ENCODE measurements at places on chromosomes 3 and 15.

- DNase-seq = no peak
Measured at GRCh38 chr3:143226678-143227291, 107.2 kb downstream of the CHST2 start.

- no peak for DNase-seq
Measured at GRCh38 chr15:57743424-57743823, 36.9 kb downstream of the POLR2M start.

DNA sequence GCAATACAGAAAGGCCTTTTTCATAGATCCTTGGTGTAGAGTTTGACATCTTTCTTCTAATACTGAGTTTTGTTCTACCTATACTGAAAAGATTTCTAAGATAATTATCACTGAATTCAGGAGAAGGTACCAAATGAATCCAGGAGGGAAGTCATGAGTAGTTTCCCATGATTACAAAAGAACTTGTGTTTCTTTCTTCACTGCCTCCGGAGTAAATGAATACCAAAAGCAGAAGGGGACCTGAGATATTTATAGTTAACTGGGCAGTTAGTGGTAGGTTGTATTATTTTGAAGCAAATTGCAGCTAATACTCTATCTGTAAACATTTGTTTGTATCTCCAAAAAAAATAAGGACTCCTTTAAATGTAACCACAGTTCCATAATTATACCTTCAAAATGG is 175.4 kb downstream of the SUCNR1 start:
- DNase-seq = no peak

DNA sequence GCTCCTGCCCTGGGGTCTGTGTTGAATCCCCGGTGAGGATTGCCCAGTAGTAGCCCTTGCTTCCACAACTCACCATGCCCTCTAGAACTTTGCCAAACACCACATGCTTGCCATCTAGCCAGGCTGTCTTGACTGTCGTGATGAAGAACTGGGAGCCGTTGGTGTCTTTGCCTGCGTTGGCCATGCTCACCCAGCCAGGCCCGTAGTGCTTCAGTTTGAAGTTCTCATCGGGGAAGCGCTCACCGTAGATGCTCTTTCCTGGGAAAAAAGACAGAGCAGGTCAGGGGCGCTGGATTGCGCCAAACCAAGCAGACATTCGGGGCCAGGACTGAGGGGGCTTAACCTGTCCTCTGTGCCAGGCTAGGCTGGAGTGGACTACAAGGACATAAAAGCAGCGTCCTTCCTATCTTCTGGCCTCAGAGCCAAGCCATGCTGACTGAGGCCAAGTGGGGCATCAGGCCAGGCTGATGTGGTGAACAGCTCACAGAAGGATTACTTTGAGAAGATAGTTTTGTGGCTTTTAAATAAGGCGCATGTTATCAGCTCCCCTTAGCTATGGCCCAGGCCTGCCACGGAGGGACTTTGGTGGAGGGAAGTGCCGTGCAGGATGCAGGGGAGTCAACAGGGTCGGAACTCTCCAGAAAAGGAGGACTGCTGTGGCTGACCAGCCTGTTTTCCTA is 5.3 kb downstream of the SNX22 start:
- DNase-seq = no peak

DNA sequence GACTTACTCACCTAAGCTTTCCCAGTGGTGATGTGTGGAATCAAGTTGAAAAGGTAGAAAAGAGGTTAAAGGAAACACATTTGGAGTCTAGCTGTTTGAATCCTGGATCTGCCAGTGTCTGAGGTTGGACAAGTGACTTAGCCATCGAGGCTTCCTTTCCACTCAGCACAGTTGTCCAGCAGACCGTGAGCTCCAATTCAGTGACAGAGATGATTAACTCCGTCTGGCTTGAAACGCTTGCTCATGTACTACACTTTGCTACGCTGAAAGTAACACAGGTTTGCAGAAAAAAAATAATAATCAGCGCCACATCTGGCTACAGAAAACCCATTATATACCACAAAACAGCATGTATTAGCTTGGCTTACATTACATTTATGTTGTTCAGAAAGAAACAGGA is 364.9 kb upstream of the MCTP2 start:
- DNase-seq = no peak

DNA sequence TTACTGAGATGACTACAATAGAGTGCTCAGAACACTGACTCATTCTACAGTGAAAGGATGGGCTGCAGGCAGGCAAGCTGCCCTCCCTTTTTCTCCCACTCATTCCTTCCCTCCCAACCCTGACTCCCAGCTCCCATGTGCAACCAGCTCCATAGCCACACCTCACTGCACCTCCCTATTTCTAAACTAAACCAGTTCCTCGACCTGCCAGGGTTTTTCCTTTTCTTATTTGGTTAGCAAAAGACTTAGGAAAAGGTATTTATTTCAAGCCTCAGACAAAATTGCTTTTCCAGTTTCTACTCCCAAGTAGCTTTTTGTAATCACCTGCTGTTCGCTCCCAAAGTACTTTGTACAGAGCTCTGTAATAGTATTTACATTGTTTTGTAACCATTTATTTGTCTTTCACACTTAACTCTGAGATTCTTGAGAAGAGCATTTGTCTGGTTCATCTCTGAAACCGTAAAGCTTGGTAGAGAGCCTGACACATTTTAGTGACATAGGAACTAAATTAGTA is 2.2 kb downstream of the AADAC start:
- DNase-seq = no peak

- DNase-seq = no peak
Measured at GRCh38 chr15:39589815-39590644, 9.2 kb downstream of the THBS1 start.

DNA sequence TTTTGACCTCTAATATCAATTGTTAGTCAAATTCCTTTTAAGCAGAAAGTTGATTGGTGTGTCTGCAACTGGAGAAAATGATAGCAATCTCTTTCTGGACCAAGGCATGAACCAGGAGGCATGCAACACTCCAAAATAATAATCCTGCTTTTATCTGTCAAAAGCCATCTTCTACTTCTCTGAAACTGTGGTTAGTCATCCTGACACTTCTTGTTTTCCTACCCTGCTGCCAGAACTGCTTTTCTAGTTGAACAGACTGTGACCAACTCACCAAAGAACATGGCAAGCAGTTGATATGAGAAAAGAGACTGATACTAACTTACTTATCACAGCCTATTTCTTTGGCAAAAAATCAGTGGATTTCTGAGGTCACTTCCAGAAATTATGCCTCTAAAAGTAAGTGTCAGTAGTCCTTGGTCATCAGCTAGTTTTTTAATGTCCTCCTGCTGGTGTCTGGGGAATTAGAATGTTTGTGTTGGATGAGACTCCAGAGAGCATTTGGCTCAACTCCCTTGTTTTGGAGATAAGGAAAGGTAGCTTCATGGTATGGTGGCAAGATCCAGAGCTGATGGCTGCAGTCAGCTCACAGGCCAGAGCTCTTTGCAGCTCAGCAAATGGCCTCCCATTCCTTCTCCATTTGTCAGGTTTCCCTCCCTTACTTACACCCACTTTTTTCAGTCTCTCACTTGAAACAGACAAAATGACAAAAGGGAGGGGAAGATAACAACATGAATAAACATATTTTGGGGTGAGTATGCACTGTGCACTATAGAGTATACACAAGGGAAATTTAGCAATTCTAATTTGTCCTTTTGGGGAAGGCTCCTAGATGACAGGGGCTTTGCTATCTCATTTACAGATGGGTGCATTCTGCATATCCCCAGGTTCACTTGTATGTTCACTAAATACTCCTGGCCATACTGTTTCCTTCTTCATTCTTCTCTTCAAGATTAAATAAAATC is 7.0 kb downstream of the CRYGS start:
- no peak for DNase-seq

DNA sequence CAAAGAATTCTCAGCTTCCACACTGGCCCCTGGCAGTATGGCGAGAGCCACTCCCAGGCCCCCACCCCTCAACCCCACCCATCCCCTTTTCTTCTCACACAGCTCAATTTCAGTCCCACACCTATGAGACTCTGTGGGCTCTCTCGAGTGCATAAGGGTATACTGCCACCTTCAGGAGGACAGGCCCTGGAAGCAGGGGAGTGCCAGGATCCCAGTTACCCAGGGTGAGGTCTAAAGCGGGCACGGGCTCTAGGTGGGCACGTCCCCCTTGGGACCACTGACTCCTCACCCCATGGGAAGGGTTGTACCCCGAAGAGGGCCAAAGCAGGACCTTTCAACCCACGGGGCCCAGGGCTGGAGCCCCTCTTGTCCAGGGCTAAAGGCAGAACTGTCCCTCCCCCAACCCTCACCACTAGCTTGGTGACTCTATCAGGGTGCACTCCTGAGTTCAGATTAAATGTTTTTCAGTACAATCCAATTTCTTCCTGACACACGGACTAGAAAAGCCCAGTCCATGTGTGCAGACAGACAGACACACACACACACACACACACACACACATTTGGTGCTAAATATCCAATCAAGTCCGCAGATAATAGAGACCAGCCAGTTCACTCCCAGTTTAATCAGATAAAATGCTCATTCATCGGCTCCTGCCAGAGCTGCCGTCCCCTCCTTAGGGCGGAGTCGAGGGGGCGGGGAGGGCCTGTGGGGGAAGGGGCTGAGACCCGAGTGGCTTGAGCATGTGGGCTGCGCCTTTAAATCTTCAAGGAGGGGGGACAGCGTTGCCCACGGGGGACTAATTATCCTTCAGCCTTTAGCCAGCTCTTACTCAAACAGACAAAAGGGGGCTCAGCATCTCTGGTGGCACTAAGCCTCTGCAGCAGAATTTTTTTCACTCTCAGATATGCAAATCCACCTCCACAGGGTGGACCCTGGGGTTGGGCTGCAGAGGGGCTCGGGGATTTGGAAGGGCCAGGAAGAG is 59.3 kb downstream of the CYP11A1 start:
- DNase-seq = peak; percentile 36

- DNase-seq = peak; percentile 18
Measured at GRCh38 chr15:51649659-51650521, 27.3 kb upstream of the DMXL2 start.

DNA sequence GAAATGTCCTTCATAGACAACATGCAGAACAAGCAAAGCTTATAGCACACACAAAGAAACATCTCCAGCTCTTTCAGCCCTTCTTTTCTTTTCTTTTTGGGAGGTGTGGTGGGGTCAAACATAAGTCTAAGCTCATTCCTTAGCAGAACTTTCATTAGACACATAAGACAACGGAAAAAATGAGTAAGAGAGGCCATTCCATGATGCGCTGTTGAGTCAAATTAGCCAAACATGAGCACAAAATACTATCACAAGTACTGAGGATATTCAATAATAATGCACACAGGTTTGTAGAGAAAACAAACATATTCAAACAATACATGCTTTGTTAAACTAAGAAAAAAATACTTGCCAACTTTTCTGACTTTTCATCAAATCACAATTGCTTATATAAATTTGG is 83.0 kb downstream of the PLOD2 start:
- DNase-seq = no peak

- DNase-seq = no peak
Measured at GRCh38 chr15:53360881-53361280, 398.6 kb downstream of the WDR72 start.

- peak; percentile 62 for DNase-seq
Measured at GRCh38 chr3:140052771-140053702, 118.1 kb downstream of the CLSTN2 start.

- no peak for DNase-seq
Measured at GRCh38 chr15:85164841-85165466, 183.3 kb downstream of the PDE8A start.

- DNase-seq = no peak
Measured at GRCh38 chr3:60847791-60848190, 403.5 kb downstream of the FHIT start.
